ENCODE measurements at places on chromosomes 5 and 9. TPM values are rescaled to one million over a fixed set of nuclear protein-coding genes. Genes with fewer than 3 reads are reported as not detected.

Gene KCNIP1
- not detected for total RNA-seq

Gene PCDHGB2
- 2.4 TPM for total RNA-seq

Gene ZBED3
- 0.28 TPM for total RNA-seq

Gene TMEM171
- total RNA-seq: 1.1 TPM

Gene ARSI
- total RNA-seq: 22.2 TPM

Measured in smooth muscle cell of bladder (primary cell).